ENCODE measurements at places on chromosomes 5 and 9. TPM values are rescaled to one million over a fixed set of nuclear protein-coding genes. Genes with fewer than 3 reads are reported as not detected.

GRCh38 chr5:2742921-2743679 lies 8.4 kb downstream of the IRX2 start:
- H3K36me3 ChIP-seq, result no peaks in the 10 kb centered on the region
- no peak overlapping the region for H3K4me3 ChIP-seq
- no peaks in the 10 kb centered on the region for H3K4me1 ChIP-seq

GRCh38 chr5:107213025-107213424 lies 457.7 kb downstream of the EFNA5 start:
- no peak overlapping the region for H3K4me3 ChIP-seq
- peak overlapping the region; percentile 49 for H3K27ac ChIP-seq
- peaks cover 3% of the 10 kb centered on the region for H3K4me1 ChIP-seq

The CER1 gene
- not detected for total RNA-seq

DNA sequence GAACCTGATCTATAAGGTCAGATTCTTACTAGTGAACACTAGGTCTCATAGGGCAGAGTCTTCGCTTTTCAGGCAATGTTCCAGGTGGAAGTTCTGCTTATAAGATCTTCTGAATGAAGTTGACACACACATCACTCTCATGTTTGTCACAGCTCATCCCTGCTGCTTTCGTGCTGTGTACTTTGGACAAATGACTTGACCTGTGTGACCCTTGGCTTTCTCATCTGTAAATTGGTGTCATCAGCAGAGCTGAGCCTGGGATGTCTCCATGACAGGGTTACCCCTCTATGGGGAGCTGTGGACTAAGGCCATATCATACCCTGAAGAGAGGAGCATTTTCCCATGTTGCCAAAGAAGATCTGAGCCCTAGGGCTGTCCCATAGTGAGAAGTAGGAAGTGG lies 2.8 kb downstream of the DELE1 start:
- peaks cover 71% of the 10 kb centered on the region for H3K4me1 ChIP-seq
- no peak overlapping the region for H3K4me3 ChIP-seq
- no peaks in the 10 kb centered on the region for H3K27me3 ChIP-seq

The PCDHGC4 gene
- total RNA-seq, result 2.8 TPM

The IFT74 gene
- 7.3 TPM for total RNA-seq

The LECT2 gene
- total RNA-seq, result not detected

DNA sequence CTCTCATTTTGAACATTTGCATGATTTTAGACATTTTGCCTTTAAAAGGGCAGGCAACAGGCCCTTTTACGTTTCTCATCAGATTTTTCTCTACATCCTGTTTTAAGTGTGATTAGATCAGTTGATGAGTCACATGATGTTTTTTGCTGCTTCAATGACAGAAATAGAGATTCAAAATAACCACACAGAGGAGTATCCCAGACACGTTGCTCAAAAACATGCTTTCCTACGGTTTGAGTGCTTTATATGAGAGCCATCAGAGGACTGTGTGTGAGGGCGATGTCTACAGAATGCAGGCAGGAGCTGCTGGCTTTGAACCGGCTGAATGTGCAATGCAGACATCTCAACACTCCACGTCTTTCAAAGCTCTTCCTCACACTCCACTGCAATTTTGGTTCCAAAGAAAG lies 42.1 kb downstream of the OTULIN start:
- no peak for DNase-seq
- no peak overlapping the region for H3K4me3 ChIP-seq
- H3K27me3 ChIP-seq, result no peaks in the 10 kb centered on the region
- no peak overlapping the region for H3K27ac ChIP-seq
- H3K36me3 ChIP-seq, result peaks cover 12% of the 10 kb centered on the region
- H3K4me1 ChIP-seq, result peaks cover under 1% of the 10 kb centered on the region

The NUDCD2 gene
- total RNA-seq, result 12.0 TPM

DNA sequence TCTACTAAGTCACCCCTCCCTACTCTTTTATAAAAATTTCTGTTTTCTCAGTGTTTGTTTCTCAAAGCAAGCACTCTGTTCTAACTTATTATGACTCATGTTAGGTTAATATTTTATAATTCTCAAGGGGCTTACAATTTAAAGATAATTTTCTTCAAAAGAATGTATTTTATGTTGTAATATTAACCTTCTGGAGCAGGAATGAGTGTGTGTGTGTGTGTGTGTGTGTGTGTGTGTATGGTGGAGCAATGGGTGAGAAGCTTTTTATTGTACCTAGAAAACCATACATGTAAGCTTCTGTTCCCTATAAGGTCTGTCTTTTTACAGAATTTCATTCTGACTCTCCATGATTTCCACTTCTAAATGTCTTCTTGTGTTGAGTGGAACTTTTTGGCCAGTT lies 63.0 kb downstream of the PBX3 start:
- H3K27me3 ChIP-seq, result no peaks in the 10 kb centered on the region
- no peaks in the 10 kb centered on the region for H3K36me3 ChIP-seq
- H3K4me1 ChIP-seq, result peaks cover 3% of the 10 kb centered on the region
- no peak overlapping the region for H3K27ac ChIP-seq
- DNase-seq, result no peak

DNA sequence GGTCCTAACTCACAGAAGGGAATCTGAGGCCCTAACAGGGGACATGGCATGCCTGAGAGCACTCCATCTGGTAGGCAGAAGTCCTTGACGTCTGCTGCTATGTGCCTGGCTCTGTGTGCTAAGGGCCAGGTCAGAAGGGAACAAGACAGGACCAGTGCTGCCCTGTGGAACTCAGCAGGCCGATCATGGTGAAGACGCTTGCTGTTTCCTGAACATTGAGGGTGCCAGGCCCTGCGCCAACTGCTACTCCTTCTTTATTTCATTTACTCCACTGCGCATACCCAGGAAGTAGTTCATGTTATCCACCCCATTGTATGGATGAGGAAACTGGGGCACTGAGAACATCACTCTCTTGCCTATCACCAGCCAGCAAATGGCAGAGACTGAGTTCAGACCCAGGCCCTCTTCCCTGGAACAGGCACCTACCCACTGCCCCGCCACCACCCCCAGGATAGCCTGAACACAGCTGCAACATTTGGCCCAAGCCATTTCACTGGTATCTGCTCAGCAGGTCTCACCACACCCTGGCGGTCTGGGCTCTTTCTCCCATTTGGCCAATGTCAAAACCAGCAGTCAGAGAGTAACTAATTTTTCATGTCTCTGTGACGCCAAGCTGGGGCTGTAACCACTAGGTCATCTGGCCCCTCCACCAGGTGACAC lies 24.8 kb upstream of the FOXI1 start:
- no peak overlapping the region for H3K4me3 ChIP-seq
- no peak for DNase-seq
- H3K4me1 ChIP-seq, result no peaks in the 10 kb centered on the region

Data from heart right ventricle (tissue), 16 donors.